ENCODE measurements at places on chromosomes 7 and 10.

GRCh38 chr7:103727982-103728610 lies 261.4 kb downstream of the RELN start:
- DNase-seq, result no peak

DNA sequence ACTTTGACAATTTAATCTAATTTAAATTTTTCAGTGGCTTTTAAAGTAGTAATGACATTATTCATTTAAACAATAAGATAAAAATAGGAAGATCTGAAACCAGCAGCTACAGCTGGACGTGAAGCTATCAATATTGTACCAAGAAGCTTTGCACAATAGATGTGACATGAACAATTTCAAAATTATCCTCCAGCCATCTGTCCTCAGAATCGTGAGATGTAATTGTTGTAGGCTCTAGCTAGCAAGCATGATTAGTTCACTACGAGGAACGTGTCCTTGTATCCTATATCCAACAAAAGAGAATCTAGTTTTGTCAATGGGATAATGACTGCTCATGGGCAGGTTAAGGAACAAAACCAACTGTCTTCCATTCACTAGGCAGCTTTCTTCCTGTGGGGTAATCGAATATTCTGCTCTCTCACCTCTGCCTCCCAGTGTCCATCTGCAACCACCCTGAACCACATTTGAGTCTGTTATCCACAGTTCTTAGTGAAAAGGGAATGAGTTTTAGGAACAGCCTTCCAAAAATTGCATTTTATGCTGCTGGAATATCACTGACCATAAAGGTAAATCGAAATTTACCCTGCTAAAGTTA lies 247.3 kb downstream of the PARD3 start:
- DNase-seq, result no peak

- DNase-seq, result no peak
These were observed 34.0 kb upstream of the SH2D4B start for GRCh38 chr10:80503584-80504157.

DNA sequence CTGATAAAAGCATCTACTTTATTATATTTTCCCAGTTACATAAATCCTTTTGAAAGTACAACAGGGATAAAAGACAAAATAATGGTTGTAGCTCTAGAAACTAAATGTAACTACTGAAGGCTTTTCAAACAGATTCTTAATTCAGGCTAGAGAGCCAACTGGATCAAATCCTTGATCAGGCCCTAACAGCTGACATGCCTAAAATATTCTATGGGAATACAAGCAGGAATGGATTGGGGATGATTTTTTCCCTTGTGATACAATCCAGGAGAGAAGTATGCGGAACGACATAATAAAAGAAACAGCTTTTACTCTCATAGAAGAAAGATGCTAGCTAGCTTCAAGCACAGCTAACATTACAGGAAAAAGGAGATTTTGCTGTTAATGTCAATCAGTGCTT lies 49.0 kb downstream of the NT5C2 start:
- DNase-seq, result no peak

DNA sequence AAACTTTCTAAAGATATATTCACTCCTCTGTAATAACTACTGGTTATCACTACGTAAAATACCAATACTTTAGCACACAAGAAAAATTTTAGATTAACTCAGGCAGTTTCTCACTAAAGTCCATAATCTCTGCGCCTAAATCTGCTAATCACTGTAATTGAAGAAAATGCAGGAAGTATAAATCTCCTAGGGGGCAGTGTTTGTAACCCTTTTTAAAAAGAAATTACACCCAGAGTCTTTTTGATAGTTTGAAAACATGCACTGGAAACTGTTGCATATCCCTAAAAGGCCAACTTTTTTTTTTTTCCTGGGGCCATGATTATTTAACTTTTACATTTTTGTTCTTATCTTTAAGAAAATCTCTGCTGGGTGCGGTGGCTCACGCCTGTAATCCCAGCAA lies 209.6 kb downstream of the KIAA1217 start:
- no peak for DNase-seq

DNA sequence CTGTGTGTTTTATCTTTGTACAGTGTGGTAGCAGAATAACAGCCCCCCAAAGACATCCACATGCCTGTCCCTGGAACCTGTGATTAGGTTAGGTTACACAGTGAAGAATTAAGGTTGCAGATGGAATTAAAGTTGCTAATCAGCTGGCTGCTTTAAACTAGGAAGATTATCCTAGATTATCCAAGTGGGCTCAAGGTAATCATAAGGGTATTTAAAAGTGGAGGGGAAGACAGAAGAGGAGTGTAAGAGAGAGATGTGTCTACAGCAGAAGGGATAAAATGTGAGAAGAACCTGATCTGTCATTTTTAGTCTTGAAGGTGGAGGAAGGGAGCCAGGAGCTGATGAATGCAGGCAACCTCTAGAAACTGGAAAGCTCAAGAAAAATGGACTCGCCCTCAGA lies 117.6 kb downstream of the ARHGAP22 start:
- no peak for DNase-seq
